ENCODE measurements at places on chromosomes 13 and 19.
A peak's percentile ranks its signal among the peaks of the same experiment; 100 is the strongest.

DNA sequence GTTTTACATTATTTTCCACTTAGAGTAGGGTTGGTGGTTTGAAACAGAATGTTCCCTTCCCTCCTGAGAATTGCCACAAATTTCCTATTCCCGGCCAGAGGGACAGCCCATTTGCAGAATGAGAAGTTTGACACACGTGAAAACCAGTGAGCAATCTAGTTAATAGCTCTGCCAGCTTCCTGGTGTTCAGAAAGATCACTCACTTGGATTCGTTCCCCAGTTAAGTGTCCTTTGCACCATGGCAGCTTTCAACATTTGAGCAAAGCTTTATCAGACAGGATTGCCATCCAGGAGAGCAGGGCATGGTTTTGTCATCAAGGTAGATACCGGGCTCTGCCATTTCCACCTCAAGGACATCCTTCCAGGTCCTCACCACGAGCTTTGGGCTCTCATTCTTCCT lies 28.2 kb downstream of the RASL11A start:
- H3K36me3 ChIP-seq, result no peaks in the 10 kb centered on the region
- no peak overlapping the region for H3K27ac ChIP-seq
- peaks cover 19% of the 10 kb centered on the region for H3K27me3 ChIP-seq

GRCh38 chr19:49149652-49150105 lies 5.5 kb downstream of the HRC start:
- peaks cover 60% of the 10 kb centered on the region for H3K4me1 ChIP-seq
- H3K4me3 ChIP-seq, result peak overlapping the region; percentile 86
- no peaks in the 10 kb centered on the region for H3K36me3 ChIP-seq
- H3K27me3 ChIP-seq, result no peaks in the 10 kb centered on the region
- H3K27ac ChIP-seq, result peak overlapping the region; percentile 77

- no peak overlapping the region for H3K27ac ChIP-seq
- no peak overlapping the region for H3K4me3 ChIP-seq
- H3K4me1 ChIP-seq, result peaks cover 16% of the 10 kb centered on the region
- H3K27me3 ChIP-seq, result no peaks in the 10 kb centered on the region
These were observed 7.3 kb downstream of the SPATA13 start for GRCh38 chr13:24167666-24168391.

DNA sequence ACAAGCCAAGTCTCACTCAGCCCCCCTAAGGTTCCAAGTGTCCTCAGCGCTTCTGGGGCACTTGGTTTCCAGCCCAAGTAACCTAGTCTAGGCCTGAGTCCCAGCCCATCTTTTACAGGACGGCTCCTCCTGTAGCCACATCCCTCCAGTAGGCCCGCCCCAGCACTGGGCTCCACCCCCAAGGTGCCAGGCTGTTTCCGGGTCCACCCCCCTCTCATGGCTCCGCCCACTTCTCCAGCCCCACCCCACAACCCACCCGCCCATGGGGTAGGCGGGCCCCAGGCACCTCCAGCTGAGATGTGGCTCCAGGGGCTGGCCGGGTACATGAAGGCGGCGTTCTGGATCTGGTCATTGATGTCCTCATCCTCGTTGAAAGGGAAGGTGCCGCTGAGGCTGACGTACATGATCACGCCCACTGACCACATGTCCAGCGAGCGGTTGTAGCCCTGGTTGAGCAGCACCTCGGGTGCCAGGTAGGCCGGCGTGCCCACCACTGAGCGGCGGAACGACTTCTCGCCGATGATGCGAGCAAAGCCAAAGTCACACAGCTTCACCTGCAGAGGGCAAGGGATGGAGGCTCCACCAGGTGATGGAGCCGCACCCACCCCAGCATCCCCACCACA lies 17.2 kb upstream of the DACT3 start:
- H3K4me3 ChIP-seq, result no peak overlapping the region
- no peak overlapping the region for H3K27ac ChIP-seq
- no peak for DNase-seq

DNA sequence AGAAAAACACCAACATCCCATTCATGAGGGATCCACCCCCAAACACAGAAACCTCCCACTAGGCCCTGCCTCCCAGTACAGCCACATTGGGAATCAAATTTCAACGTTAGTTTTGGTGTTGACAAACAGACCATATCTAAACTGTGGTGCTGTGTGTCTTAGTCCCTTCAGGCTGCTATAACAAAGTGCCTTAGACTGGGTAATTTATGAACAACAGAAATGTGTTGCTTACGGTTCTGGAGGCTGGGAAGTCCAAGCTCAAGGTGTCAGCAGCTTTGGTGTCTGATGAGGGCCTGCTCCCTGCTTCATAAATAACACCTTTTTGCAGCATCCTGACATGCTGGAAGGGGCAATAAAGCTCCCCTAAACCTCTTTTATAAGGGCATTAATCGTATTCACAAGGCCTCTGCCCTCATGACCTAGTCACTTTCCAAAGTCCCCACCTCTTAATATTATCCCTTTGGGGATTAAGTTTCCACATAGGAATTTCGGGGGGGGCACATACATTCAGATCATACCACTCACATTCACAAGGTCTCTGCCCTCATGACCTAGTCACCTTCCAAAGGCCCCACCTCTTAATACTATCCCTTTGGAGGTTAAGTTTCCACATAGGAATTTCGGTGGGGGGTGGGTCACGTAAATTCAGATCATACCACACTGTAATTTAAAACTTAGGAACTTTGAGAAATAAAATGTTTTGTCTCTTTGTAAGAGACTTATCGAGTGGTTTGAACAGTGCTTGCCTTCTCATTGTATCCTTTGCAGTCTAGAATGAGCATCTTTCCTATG lies 27.5 kb downstream of the ZNF507 start:
- peaks cover 7% of the 10 kb centered on the region for H3K36me3 ChIP-seq
- peaks cover 61% of the 10 kb centered on the region for H3K4me1 ChIP-seq
- peak overlapping the region; percentile 98 for H3K27ac ChIP-seq

GRCh38 chr13:97243915-97244781 lies 22.0 kb downstream of the MBNL2 start:
- no peaks in the 10 kb centered on the region for H3K27me3 ChIP-seq
- H3K27ac ChIP-seq, result peak overlapping the region; percentile 79
- peak; percentile 92 for DNase-seq
- H3K4me1 ChIP-seq, result peaks cover 97% of the 10 kb centered on the region

DNA sequence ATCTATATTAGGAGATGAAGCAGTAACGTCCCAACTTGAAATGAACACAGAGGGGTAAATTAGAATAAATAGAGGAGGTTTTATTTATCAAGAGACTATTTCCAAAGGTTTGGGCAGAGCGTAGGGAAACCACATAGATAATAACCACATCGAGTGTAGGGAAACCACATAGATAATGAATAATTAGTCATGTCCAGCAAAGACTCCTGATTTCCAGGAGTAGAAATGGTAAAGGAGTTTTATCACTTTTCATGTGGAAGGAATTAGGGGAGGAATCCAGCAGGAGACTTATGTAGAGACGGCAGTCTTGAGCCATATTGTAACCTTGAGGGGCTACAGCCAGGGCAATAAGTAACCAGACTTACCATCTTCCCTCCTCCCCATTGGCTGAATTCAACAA lies 136.3 kb upstream of the CSNK1A1L start:
- no peaks in the 10 kb centered on the region for H3K27me3 ChIP-seq
- no peaks in the 10 kb centered on the region for H3K36me3 ChIP-seq
- no peak for DNase-seq
- no peak overlapping the region for H3K27ac ChIP-seq

DNA sequence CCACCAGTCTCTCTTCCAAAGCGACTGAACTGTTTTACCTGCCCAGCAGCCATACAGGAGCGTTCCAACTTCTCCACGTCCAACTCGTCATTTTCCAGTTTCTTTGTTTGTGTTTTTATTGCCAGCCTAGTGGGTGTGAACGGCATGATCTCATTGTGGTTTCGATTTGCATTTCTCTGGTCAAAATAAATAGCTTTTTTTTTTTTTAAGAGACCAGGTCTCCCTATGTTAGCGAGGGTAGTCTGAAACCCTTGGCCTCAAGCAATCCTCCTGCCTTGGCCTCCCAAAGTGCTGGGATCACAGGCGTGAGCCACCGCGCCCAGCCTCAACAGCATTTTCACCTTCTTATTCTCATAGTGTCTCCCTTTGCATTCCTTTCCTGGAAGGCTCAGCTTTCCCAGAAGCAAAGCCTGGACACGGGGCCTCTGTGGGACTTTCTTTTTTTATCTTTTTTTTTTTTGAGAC lies 4.2 kb upstream of the JSRP1 start:
- H3K27ac ChIP-seq, result no peak overlapping the region
- peaks cover 5% of the 10 kb centered on the region for H3K27me3 ChIP-seq
- no peaks in the 10 kb centered on the region for H3K36me3 ChIP-seq
- DNase-seq, result no peak

- peaks cover 64% of the 10 kb centered on the region for H3K36me3 ChIP-seq
- no peak overlapping the region for H3K4me3 ChIP-seq
- peaks cover 43% of the 10 kb centered on the region for H3K4me1 ChIP-seq
These were observed 4.0 kb downstream of the NOP53 start for GRCh38 chr19:47749326-47749725.

Measured in HepG2 (cell line).